ENCODE measurements at places on chromosomes 12 and 14.

GRCh38 chr12:7892186-7892980 lies 19.7 kb upstream of the SLC2A14 start:
- DNase-seq, result no peak

DNA sequence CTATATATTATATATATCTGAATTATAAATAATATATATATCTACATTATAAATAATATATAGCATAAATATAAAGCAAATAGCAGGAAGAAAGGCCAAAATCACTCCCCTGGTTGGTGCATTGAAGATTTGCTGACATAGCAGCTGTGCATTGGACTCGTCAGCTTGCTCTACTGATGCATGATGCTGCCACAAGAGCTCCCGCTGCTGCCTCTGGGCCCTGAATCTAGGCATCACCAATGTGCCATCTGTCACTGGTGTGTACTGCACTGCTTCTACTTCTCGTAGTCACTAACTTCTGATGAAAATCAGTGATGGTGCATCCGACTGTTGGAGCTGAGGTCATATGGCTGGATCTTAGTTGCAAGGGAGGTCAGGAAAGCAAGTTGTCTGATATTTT lies 205.0 kb downstream of the ADAMTS20 start:
- no peak for DNase-seq

DNA sequence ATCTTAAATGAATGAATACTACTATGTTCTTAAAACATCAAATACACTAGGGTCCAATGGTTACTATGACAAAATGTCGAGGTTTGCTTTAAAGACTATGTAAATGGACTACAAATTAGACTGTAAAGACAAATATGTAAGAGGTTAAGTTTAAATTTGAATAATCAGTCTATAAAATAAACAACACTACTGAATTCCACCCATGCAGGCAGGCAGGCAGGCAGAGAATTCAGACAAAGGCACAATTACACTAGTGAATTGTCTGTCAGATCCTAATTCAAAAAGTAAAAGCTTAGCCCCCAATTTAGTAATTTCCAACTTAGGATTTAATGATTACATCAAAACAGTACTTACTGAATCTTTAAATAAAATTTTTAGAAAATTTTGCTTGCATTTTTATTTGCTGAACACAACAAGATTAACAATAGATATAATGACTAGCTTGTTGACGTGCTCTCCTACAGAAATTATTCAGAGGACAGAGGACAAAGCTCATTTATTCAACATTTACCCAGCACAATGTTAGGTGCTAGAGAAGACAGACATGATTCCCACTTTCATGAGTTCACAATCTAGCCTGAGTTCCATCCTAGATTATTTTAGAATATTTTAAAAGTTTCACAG lies 97.4 kb downstream of the CDK17 start:
- DNase-seq, result no peak

DNA sequence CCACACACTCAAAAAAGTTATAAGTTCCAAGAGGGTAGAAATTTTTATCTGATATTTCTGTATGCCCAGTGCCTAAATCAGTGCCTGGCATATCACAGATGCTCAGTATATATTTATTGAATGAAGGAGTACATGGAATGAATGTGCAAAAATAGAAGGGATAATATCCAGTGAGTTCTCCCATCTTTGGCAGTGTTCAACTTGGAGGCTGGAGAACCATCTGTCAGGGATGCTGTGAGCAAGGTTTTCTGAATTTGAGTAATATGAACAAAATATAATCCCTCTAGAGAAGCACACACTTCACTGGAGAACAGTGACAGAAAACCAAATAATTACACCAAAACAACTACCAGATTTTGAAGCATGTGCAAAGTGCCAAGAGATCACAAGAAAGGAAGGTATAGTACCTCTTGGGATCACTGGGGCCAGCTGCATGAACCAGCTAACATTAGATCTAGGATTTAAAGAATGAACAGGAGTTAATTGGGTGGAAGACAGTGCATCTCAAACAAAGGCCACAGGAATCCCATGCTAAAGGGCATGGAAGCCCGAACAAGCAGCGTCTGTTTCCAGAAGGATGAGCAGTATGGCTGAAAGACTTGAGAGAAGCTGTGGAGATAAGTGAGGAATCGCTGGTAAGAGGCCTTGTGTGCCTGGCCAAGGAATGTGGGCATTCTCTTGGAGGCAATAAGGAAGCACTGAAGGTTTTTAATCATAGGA lies 11.5 kb downstream of the SLC8A3 start:
- no peak for DNase-seq

GRCh38 chr14:37625597-37626595 lies 30.5 kb downstream of the TTC6 start:
- DNase-seq, result no peak

DNA sequence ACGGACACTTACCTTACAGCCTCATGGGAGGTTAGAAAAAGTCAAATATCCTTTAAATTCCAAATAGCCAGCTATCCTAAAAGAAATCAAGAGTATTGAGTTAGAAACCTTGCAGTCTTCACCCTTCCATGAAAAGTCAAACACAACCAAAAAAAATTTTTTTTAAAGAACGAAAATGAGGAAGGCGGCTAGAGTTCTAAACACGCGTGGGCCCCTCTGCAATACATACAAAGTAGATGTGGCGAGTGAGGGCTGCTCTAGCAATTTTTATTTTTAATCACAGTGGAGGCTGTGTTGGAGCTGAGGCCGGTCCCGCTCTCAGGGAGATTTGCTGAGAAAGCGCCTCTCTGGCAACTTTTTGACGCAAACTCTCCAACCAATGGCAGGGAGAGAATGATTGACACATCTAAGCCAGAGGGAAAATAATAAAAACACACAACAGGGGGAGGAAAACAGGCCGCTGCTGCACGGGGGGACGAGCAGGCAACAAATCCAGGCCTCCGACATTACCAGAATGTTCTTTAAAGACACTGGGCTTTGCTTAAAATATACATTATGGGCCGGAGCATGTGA lies at the start of gene OTX2:
TSS of gene OTX2 (minus strand) at position 333 of the 573 bp plus-strand sequence. CDS start 5,023 bp downstream, outside the sequence.
- no peak for DNase-seq

GRCh38 chr12:118318744-118319143 lies 54.0 kb downstream of the TAOK3 start:
- DNase-seq, result no peak

DNA sequence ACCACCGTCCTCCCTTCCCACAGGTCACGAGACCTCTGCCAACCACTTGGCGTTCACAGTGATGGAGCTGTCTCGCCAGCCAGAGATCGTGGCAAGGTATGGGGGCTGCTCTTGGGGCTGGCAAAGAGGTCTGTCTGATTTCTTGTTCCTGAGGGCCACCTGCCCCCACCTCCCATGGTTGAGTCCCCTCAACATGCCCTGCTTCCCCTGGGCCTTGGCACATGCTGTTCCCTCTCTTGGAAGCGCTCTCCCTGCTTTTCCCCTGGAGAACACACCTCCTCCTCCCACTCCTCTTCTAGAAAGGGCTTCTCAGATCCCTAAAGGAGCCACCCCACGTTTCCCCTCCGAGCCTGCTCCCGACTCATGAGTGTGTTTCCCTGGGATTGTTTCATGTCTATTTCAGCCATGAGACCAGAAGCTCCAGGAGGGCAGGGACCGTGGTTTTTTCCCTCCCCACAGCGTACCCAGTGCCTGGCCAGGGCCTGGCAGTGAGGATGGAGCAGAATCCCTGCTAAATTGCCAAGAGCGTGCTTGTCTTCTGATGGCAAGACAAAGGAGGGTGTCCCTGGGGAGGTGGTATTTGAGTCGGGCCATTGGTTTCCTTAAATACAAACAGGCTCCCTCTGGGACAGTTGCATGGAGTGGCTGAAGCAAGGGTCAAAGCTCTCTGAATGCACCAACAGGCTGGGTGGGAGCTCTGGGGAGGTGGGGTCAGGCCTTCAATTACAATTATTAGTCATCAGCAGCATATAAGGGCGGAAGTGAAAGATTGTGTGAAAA lies 34.1 kb downstream of the CYP46A1 start:
- no peak for DNase-seq

DNA sequence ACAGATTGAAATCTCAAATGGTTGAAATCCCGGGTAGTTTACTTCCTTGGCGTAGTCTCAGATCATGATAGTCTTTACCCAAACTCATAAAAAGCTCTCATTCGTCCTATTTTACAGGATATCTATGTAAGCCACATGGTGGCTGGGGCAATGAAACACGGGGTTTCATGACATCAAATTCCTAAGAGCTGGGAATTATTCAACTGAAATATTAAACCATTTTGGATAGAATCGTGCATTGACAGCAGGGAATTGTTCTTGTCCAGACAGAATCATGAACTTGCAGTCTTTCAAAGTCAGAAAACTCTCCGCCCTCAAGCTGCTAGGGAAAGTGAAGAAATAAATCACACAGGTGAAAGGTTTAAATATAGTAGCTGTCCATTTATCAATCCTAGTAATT lies 33.2 kb upstream of the PRKAB1 start:
- no peak for DNase-seq

DNA sequence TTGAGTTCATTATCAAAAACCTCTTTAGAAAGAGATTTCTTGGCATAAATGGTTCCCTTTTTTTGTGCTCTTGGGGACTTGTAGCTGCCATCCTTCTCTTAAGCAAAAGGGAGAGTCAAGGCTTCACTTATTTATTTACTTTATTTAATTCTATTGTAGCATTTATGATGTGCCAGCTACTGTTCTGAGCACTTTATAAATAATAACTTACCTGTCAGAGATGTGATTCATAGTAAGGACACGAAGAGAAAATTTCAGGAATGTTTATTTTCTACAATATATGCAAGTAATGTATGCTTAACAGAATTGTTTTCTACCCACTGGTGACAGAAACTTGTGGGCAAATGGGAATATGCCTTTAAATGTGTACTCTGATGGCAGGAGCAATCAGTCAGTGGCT lies 33.3 kb downstream of the TMEM117 start:
- no peak for DNase-seq

DNA sequence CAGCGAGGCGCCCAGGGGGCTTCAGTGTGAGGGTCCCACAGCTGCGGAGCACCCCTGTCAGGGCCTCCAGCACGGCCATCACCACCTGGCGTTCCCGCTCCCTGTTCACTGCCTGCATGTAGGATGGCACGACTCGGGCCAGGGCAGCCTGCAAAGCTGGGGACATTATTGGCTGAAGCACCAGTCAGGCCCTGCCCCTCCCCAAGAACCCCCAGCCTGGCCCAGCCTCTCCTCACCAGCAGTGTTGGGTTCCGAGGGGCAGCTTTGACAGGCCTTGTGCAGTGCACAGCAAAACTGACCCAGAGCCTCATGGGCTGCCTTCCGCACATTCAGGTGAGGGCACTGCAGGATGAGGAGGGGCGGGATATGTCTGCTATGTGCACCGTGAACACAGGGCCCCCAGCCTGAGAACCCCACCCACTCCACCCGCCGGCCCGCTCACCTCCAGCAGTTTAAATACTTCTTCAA lies 5.6 kb downstream of the IPO4 start:
- no peak for DNase-seq

DNA sequence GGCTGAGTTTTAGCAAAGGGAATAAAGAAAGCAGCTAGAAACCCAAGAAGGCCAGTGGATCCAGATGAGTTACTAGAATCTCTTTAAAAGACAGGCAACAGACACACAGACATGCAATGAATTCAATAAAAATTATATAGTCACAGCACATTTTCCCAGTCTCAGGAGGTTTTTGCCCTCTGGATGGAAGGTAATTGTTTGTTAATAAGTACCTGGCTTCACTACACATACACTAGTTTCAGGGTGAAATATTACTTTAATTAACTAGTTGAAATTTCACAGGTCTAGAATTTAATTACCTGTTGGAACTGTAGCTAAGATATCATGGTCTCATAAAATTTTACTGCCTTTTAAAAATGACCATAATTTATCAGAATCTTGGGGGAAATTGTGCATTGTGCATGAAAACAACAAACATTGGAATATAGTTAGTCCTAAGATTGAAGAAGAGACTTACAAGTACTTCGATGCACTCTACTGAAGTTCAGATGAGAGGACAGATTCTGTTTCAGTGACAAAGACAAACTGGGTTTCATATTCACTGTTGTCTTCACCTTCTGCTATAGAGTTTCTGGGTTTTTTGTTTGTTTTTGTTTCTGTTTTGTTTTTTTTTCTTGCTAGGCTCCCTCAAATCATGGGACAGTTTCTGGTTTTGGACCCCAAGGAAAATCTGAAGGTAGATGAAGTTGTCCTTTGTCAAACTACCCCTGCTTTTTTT lies 277.0 kb upstream of the GARIN6 start:
- no peak for DNase-seq

DNA sequence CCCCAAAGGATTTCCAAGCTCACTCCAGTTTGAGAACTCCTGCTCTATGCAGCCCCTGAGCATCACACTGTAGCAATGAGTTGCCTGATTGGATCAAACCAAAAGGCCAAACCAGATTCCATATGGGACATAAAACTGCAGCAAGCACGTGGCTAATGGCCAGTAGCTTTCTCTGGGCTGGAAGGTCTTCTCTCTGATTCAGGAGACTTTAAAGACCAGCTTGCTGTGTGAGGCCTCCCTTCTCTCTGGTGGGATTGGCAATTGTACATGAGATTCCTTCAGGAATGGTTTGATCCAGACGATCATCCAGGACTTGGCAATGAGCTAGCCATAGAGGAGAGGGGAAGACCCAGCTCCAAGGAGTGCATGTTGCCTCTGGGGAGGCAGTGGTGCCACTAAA lies 50.2 kb downstream of the WSCD2 start:
- no peak for DNase-seq

DNA sequence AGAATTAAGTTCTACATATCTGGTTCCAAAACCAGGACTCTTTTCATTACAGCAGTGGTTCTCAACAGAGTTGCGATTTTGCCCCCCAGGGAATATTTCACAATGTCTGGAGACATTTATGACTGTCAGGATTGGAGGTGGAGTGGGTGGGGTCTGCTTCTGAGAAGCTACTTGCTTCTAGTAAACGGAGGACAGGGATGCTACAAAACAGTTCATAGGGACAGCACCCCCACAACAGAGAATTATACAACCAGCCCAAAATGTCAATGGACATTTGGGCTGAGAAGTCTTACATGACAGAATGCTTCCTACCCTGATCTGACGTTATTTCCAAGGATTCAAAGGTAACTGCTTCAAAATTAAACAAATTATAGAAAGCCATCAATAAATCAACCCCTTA lies 739 bp upstream of the SPATA7 start:
- DNase-seq, result no peak

DNA sequence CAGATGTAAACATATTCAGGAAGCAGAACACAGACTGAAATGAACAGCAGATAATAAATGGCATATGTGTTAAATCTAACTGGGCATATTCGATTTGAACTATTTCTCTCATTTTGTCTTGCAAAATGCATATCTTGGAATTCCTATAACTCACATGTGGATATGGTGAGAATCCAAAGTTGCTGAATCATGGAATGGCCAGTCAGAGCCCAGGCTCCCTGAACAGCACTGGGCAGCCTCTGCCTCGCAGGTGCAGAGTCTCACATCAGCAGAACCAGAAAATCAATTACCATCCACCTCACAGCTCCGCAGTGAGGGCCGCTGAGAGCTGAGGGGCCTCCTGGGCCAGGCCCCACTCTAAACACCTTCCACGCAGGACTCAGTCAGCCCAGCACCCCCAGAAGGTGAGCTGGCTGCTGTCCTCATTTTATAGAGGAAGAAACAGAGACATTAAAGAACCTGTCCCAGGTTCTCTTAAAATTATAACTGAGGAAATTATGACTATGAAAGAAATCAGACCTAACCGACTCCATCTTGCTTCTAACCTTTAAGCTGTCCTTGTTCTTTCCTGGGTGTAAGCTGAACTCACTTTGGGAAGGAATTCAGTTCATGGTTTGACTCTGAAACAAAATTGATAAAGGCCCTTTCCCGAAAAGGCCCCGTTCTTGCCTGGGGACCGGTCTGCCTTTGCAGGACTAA lies 269.1 kb upstream of the SFSWAP start:
- no peak for DNase-seq
